ENCODE measurements at places on chromosomes 1 and 21.

- DNase-seq = no peak
Observed at GRCh38 chr1:118008011-118008410, 78.5 kb downstream of the WDR3 start.

DNA sequence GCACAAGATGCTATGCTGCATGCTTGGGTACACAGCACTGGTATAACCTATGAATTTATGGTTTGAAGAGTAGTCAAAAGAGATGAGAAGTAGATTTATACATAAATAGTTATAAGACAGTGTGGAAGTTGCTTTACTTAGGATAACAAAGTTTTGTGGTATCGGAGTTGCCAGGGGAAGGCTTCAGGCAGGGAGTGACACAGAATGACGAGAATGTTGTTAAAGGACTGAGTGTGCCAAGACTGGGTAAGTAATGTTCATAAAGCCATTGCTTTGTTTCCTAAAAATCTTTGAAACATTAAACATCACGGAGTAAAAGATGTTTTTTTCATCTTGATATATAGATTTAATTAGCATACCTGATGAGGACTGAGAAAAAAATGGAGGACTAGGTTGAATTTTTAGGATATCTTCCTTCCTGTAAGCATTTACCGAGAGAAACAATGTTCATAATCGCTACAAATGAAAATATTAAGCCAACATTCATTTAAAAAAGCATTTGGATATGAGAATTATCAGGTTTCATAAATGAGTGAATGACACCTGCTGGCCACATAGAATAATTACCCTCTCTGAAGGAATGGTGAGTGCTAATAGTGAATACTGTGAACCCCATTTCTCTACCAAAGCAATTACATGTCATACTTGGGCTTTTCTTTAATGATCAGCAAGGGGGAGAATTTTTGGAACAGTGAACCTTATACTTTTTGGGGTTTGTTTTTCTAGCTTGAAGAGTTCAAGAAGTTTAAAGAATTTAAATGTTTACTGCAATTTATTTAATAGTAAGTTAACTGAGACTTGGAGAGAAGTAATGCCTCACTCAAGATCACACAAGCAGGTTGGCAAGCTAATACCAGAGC lies 28.4 kb downstream of the EXTL2 start:
- no peak for DNase-seq

DNA sequence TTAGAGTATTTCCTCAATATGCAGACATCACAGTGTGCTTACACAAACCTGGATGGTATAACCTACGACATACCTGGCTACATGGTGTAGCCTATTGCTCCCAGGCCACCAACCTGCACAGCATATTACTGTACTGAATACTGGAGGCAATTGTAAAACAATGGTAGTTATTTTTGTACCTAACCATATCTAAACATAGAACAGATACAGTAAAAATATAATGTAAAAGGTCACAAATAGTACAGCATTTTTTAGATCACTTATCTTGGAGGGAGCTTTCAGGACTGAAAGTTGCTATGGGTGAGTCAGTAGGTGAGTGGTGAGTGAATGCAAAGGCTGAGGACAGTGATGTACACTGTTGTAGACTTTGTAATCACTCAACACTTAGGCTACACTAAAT lies 492.3 kb downstream of the MRPL39 start:
- no peak for DNase-seq

GRCh38 chr1:114470681-114471080 lies 40.3 kb downstream of the TRIM33 start:
- DNase-seq = no peak

GRCh38 chr1:33517596-33518250 lies 45.3 kb downstream of the ZSCAN20 start:
- DNase-seq = no peak

DNA sequence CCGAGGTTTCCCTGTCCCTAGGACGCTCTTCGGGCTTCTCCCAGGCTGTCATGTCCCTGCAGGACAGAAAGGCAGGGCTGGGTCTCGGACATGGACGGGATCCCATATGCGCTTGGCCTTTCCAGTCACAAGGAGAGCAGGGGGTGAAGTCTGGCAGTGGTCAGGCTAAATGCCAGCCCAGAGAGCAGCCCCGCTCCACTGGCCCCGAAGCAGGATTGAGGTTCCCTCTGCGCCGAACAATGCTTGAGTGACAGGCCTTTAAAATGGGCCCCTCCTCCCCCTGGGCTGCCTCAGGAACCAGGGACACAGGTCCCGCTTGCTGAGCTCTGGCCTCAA lies 12.7 kb downstream of the DRAXIN start:
- no peak for DNase-seq

- no peak for DNase-seq
Observed at GRCh38 chr1:154969860-154970452, 591 bp downstream of the SHC1 start.

GRCh38 chr1:20058531-20058930 lies 11.5 kb upstream of the PLA2G5 start:
- DNase-seq = no peak

Data from NCI-H1930 (cell line).